ENCODE measurements at places on chromosomes 5 and 9. TPM values are rescaled to one million over a fixed set of nuclear protein-coding genes. Genes with fewer than 3 reads are reported as not detected.

The CYLC2 gene
- not detected for total RNA-seq

GRCh38 chr9:89466451-89467277 is 31.2 kb downstream of the SEMA4D start:
- DNase-seq, result no peak

- DNase-seq, result peak; percentile 94
Measured at GRCh38 chr5:172795318-172795977, 24.5 kb upstream of the DUSP1 start.

The MAMDC4 gene
- total RNA-seq, result 8.4 TPM

The SLC34A3 gene
- not detected for total RNA-seq

GRCh38 chr5:156540491-156540890 is 213.5 kb downstream of the SGCD start:
- DNase-seq, result no peak

DNA sequence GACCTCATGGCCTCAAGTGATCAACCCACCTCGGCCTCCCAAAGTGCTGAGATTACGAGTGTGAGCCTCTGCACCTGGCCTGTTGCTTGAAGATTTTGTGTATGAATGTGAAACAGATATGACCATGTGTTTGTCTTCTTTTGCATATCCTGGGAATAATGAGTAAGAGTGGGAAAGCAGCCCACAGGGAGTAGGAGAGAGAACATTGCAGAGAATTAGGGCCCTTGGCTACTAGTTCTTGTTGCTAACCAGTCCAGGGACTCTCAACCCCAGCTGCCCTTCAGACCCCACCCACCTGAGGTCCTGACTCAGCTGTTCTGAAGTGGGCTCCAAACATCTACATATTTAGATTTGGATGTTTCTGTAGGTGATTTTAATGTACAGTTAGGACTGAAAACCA is 125.5 kb downstream of the MTX3 start:
- no peak for DNase-seq

- no peak for DNase-seq
Measured at GRCh38 chr5:165425594-165425993, 1920.2 kb downstream of the MAT2B start.

The GRIA1 gene
- total RNA-seq, result 0.41 TPM

DNA sequence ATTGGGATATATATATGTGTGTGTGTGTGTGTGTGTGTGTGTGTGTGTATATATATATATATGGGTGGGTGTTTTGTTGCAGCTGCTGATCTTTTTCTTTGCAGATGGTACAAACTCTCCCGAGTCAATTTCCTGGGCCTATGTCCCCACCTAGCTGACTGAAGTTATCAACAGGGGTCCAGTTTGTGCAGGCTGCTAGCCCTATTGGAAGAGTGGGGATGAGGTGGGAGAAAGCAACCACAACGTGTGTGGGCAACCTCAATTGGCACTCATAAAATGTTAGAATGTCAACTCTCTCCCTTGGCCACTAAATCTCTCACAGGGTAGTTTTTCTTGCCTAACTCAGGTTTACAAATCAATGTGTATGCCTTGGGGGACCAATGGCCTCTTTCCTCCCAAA is 5.6 kb downstream of the NR4A3 start:
- no peak for DNase-seq

DNA sequence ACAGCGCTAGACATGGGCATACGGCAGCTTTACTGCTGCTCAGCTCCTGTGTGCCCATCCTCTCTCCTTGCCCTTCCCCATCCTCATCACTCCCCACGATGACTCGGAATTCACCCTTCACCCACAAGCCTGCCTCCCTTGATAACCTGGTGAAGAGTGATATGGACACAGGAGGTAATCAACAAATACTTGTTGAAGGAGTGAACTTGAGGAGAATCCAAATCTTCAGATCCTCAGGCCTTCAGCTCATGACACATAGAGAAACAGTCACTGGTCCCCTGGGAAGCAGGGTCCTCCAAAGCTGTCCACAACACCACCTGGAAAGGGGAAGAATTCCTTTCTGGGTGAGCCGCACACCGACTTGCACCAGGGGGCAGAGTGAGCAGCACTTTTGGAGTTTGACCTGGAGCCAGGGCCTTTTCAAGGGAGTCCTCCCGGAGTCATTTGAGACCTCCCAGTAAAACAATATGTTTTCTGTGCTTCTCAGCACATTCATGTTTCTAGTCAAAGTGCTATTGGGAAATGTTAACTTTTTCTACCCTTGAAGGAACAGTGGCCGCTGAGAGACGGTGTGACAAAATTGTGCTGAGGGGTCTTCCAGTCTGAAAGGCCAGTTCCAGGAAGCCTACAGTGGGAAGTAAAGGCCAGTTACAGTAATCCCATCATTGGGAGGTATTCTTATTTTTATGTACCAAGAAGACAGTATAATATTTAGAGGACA is 332.3 kb downstream of the CWC27 start:
- peak; percentile 62 for DNase-seq

The CAPSL gene
- total RNA-seq, result not detected

The SH2D3C gene
- total RNA-seq, result 18.4 TPM

The PDZD2 gene
- 77.3 TPM for total RNA-seq

The EIF4E1B gene
- not detected for total RNA-seq

The KIAA0825 gene
- total RNA-seq, result 3.0 TPM

DNA sequence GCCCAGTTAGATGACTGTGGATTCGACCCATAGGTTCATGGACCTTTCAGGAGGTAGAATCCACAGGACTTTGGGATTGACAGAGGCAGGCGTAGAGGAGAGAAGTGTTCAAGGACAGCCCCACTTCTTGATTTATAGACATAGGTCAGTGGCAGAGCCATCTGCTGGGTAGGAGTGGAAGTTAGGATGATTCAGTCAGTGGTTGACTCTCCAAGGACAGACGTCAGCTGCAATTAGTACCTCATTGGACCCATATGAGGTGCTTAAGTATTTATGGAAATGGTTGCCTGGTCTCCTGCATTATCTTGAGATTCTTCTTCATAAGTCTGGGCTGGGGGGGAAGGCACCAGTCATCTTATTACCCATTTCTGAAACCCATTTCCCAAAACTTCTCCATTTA is 70.9 kb downstream of the SH3RF2 start:
- DNase-seq, result no peak

GRCh38 chr5:113029614-113030013 is 53.0 kb downstream of the DCP2 start:
- DNase-seq, result no peak

- no peak for DNase-seq
Measured at GRCh38 chr5:109964136-109964535, 274.4 kb downstream of the MAN2A1 start.

- no peak for DNase-seq
Measured at GRCh38 chr5:170404398-170404797, 15.2 kb upstream of the KCNMB1 start.
